ENCODE measurements at places on chromosomes 4 and X.

GRCh38 chr4:113183032-113183605 is 133.7 kb downstream of the ANK2 start:
- no peak for DNase-seq

GRCh38 chr4:43132010-43132582 is 239.6 kb downstream of the GRXCR1 start:
- peak; percentile 26 for DNase-seq

GRCh38 chr4:38967260-38968095 is 64.7 kb downstream of the TMEM156 start:
- no peak for DNase-seq

GRCh38 chrX:115941388-115941787 is 229.2 kb upstream of the AGTR2 start:
- no peak for DNase-seq

DNA sequence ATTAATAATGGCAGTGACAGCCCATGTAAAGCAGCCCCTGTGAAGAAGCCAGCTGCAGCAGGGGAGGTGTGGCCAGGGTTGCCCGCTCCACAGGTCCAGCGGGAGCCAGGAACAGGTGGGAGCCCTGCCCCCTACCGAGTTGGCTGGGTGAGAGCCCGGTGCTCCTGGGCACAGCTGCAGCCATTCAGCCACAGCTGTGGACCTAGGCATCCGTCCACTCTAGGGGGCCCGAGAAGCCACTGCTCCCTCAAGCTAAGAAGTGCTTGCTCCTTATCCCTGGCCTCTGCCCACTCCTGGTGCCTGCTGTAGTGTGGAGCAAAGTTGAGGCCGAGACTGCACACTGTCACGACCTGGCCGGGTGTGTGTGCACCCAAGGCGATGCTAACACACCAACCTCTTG is 1469.0 kb downstream of the PCDH7 start:
- DNase-seq, result no peak

DNA sequence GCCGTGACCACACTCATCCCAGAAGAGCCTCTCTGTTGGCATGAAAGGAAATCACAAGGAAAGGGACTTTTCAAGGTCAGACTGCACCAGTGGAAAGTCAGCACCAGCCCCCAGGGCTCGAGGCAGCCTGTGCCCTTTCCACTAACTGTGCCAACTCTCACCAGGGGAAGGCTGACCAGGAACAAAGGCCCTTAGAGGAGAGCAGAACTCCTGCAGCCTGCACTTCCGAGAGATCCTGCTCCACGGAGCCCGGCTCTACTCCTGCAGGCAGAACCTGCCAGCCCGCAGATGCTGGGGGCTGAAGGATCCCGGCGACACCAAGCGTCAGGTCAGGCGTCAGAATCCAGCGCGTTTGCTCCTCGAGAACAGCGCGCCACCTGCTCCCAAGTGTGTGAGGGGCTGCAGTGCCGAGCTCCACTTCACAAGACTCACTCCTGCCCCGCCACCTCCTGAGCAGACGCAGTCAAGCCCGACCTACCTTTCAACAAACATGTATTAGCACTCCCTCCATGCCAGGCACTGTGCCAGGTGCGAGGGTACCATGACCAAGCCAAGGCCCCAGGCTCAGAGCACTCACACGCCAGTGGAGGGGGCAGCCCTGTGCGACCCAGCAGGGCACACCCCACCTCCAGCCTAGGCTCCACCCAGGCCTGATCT is 13.6 kb upstream of the HELT start:
- no peak for DNase-seq

DNA sequence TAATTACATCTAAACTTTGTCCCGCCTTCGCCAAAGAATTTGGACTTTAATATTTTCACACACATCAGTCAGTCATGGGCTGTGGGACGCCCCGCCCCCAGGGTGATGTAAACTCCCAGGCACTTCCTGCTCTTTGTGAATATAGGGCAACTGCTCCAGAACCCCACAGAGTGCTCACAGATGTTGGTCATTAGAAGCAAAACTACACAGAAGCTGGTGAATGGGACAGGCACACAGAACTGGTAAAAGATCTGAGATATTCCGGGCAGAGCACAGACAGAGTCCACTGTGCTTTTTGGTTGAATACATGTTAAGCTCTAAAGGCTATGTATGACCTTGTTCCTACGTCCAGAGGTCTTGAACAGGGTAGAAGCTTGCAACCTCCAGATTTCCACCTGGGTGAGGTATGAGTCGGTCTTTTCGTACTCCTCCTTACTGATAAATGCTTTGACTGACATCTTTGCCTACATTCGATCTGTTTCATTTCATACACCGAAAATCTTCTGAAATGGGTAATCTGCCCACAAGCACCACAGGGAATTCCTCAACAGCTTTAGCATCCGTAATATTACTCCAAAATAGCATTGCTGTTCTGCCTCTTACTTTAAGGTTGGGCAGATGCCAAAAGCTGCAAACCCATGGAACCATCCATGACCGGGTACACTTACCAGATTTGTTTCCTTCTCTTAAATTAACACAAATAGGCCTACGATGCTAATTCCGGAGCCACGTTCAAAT is 144.6 kb downstream of the AMELX start:
- DNase-seq, result no peak

DNA sequence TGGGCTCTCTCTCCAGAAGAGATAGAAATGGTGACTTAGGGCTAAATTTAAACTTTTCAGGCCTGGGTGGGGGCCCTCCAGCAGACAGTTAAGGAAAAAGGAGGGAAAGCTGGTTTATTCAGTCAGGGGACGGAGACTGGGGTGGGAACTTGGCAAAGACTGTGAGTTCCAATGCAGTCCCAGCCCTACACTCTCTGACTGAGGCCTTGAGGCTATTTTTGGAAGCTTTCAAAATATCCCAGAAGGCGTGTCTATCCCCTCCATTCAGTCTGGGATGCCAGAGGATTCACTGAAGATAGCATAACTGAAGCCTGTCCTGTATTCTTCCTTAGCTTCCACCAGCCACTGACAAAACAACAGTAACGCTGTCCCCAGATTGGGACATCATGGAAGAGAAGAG is 32.1 kb upstream of the MSN start:
- DNase-seq, result no peak

- no peak for DNase-seq
Measured at GRCh38 chr4:152161676-152162330, 374.1 kb downstream of the FBXW7 start.
